Heart left ventricle (tissue), 16 donors: ENCODE measurements at places on chromosomes 6 and 20.

- DNase-seq = no peak
- H3K27me3 ChIP-seq = no peaks in the 10 kb centered on the region
- H3K4me1 ChIP-seq = peaks cover 50% of the 10 kb centered on the region
- H3K27ac ChIP-seq = no peak overlapping the region
- no peak overlapping the region for H3K4me3 ChIP-seq
- no peaks in the 10 kb centered on the region for H3K36me3 ChIP-seq
Observed at GRCh38 chr6:7262746-7263518, 50.1 kb downstream of the SSR1 start.

DNA sequence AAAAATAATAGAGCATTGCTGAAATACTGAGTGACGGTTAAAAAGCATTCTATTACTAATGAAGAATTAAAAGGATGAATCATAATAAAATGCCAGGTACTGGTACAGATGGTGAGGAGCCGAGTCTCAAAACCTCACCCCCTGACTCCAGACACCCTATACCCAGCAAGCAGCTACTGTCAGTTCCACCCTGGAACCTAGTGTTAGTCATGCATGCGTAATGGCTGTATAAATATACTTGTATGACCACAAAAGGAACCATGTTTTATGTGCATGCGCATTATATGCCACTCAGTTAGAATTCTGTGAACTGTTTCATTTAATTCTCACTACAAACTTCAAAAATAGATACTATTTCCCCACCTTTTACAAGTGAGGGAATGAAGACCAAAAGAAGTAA, 568.7 kb upstream of the RNF217 start:
- H3K4me3 ChIP-seq = no peak overlapping the region
- no peaks in the 10 kb centered on the region for H3K36me3 ChIP-seq

DNA sequence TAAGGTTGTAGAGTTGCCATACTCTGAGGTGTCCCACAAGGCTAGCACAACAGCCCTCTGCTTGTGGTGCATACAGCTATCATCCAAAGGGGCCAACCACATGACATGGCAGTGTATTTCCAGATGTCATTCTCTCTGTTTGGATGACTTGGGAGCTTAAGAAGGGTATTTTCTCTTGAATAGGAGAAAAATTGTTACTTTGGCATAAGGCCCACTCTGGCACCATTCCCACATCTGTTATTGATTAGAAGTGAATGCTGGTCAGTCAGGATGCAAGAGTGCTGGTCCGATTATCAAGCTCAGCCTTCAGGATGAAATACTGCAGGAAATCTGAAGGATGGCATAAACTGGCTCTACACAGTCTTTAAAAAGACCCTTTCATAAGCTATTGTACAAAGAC, 83.6 kb upstream of the C20orf144 start:
- peaks cover 27% of the 10 kb centered on the region for H3K4me1 ChIP-seq
- H3K4me3 ChIP-seq = no peak overlapping the region
- no peaks in the 10 kb centered on the region for H3K36me3 ChIP-seq
- H3K27ac ChIP-seq = no peak overlapping the region

- DNase-seq = no peak
- no peaks in the 10 kb centered on the region for H3K27me3 ChIP-seq
- no peak overlapping the region for H3K27ac ChIP-seq
- no peak overlapping the region for H3K4me3 ChIP-seq
Observed at GRCh38 chr6:99943846-99944245, 50.2 kb downstream of the MCHR2 start.

GRCh38 chr6:170143401-170144150, 147.3 kb downstream of the DLL1 start:
- no peak overlapping the region for H3K27ac ChIP-seq
- no peaks in the 10 kb centered on the region for H3K27me3 ChIP-seq
- H3K4me1 ChIP-seq = peaks cover 15% of the 10 kb centered on the region
- no peak overlapping the region for H3K4me3 ChIP-seq
- no peaks in the 10 kb centered on the region for H3K36me3 ChIP-seq
- DNase-seq = peak; percentile 9
